ENCODE measurements at places on chromosomes 16 and 17.

GRCh38 chr16:24523569-24523968 lies 15.8 kb upstream of the RBBP6 start:
- DNase-seq = no peak

GRCh38 chr16:72099377-72099818 lies 5.8 kb downstream of the DHX38 start:
- DNase-seq = no peak

GRCh38 chr17:40112718-40113109 lies 9.1 kb upstream of the MSL1 start:
- DNase-seq = no peak

- DNase-seq = no peak
Measured at GRCh38 chr17:61422116-61422799, 22.6 kb downstream of the TBX2 start.

GRCh38 chr17:395179-395578 lies 42.6 kb upstream of the RPH3AL start:
- no peak for DNase-seq

Data from NCI-H1436 treated with DMSO at 0.1 percent for 48 hours (cell line).